ENCODE measurements at places on chromosomes 5 and 9. TPM values are rescaled to one million over a fixed set of nuclear protein-coding genes. Genes with fewer than 3 reads are reported as not detected.

Gene SYNPO
- 6.0 TPM for total RNA-seq

Gene ABHD17B
- 75.0 TPM for total RNA-seq

Gene SOX30
- total RNA-seq, result not detected

Gene MEIKIN
- total RNA-seq, result 0.46 TPM

Gene SLC45A2
- 0.23 TPM for total RNA-seq

Gene PCSK5
- total RNA-seq, result 18.5 TPM

Gene PCDHA7
- 15.2 TPM for total RNA-seq

Gene IFNE
- not detected for total RNA-seq

Gene PHF24
- 45.2 TPM for total RNA-seq

Gene CCL28
- 0.46 TPM for total RNA-seq

Gene AGPAT2
- 3.5 TPM for total RNA-seq

Gene SH3GL2
- total RNA-seq, result 52.1 TPM

Gene CCL27
- 0.69 TPM for total RNA-seq

Gene DNAJB5
- total RNA-seq, result 35.1 TPM

Gene TNPO1
- total RNA-seq, result 149 TPM

Gene MLANA
- total RNA-seq, result not detected

Gene PCDHGC5
- 9.5 TPM for total RNA-seq

Gene LHX3
- not detected for total RNA-seq

Gene FGF18
- 0.69 TPM for total RNA-seq

Gene NRARP
- 5.8 TPM for total RNA-seq

Gene CNTRL
- total RNA-seq, result 19.1 TPM

Gene SLC6A19
- total RNA-seq, result not detected

Data from diencephalon (tissue), 1 donor.